ENCODE measurements at places on chromosomes 13 and 19.

DNA sequence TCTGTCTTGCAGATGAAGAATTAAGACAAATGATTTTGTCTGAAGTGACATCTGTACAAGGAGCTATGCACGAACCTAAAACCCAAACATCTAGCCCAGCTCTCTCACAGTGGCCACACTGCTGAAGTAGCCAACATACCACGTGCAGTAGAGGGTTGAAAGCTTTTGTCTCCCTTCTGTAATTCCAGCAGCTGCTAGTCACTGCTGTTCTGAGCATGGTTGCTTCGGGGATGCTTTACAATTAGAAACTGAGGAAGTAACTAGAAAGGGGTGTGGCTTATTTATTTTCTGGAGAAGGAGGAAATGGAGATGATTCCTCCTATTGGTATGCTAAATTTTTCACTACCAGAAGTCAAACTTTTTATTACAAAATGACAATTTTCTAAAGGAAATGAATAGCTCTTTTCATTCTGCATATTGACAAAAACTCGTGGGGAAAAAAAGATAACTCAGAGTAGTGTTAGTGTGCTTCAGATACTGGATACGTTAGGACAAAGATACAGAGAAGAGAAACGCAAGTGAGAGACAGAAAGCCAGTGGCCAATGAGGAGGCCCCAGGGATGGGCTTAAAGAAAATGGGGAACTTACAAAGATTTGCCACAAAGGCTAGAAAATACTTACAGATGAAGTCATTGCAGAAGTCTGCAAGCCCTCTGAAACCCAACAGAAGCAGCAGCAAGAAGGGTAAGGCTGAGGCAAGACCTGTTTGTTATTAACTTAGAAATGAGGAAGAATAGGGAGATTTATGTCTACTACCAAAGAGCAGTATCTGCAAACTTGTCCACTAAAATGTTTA lies 192.7 kb upstream of the MIR17HG start:
- DNase-seq = no peak

GRCh38 chr19:35135389-35135909 lies 590 bp upstream of the LGI4 start:
- peak; percentile 39 for DNase-seq

GRCh38 chr13:104143760-104144416 lies 1077.7 kb upstream of the SLC10A2 start:
- DNase-seq = no peak

DNA sequence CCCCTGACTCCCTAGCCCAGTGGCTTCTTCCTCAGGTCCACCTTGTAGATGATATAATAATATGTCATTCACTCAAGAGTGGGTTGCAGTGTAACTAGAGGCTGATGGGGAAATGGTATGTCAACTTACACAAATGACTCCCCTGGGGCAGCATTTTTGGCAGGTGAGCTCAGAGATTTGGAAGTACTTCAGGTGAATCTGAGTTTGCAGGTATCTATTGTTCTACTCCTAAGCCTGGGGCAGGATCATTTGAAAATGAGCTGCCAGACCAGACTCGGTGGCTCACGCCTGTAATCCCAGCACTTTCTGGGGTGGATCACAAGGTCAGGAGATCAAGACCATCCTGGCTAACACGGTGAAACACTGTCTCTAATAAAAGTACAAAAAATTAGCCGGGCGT lies 11.6 kb upstream of the CNMD start:
- DNase-seq = no peak

DNA sequence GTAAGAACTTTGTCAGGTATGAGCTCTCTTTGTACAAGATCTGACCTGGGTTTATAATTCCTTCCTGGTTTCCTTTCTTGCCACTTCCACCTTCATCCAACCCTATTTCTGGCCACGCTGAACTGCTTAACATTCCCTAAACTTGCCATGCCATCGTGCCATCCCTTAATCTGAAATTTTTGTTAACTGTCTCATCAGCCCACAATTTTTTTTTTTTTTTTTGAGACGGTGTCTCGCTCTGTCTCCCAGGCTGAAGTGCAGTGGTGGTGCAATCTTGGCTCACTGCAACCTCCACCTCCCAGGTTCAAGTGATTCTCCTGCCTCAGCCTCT lies 144.6 kb downstream of the GGACT start:
- DNase-seq = no peak

DNA sequence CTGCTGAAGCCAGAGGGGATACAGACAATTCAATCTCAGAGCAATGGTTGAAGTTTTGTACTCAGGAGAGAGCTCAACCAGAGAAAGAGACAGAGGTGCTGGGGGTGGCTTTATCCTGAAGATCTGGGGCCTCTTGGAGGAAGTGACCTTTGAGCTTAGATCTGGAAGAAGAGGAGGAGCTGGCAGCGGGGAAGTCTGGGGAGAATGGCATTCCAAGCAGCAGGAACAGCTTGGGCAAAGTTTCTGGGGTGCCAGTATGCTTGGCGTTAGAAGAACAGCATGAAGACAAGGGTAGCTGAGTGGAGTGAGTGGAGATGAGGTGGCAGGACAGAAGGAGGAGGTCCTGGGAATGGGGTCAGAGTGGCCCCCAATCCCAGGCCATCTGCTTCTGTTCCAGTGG lies 11.3 kb downstream of the MAST3 start:
- no peak for DNase-seq

DNA sequence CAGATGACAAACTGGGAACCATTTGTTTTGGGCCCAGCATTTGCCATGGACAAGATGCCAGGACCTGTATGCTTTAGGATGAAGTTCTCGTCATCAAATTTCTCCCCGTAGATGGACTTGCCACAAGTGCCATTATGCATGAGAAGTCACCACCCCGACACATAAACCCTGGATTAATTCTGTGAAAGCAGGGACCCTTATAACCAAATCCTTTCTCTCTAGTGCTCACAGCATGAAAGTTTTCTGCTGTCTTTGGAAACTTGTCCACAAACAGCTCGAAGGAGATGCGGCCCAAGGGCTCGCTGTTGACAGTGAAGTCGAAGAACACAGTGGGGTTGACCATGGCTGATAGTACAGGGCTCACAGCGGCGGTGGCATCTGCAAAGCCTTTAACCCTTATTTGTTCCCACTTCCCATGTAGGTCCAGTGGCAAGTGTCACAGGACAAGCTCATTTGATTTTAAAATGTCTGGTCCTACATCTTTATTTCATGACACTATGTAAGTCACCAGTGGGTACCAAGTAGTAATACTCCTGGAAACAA lies 75.2 kb upstream of the MIR17HG start:
- no peak for DNase-seq

- no peak for DNase-seq
Observed at GRCh38 chr13:79780240-79780639, 299.3 kb downstream of the NDFIP2 start.

GRCh38 chr13:68540244-68540643 lies 1310.1 kb upstream of the PCDH9 start:
- DNase-seq = no peak

DNA sequence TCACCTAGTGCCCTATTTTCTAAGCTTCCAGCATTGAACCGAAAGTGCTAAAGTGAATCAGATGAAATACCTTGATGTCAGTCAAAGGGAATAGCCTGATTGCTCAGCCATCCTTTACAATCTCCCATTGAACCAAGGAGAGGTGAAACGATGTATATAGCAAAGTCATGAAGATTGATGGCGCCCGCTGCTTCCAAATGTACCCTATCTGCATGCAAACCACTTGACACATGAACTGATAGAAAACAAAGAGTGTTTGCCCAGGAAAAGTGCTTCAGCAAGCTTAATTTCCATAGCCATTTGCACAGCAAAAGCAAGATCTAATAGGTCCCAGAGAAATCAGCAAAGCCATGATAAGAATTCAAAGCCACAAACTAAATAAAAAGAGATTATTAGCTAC lies 624.9 kb upstream of the PCDH9 start:
- DNase-seq = no peak

- no peak for DNase-seq
Observed at GRCh38 chr13:32443111-32443510, 15.2 kb upstream of the N4BP2L1 start.

GRCh38 chr13:93624311-93624777 lies 397.7 kb downstream of the GPC6 start:
- DNase-seq = no peak

DNA sequence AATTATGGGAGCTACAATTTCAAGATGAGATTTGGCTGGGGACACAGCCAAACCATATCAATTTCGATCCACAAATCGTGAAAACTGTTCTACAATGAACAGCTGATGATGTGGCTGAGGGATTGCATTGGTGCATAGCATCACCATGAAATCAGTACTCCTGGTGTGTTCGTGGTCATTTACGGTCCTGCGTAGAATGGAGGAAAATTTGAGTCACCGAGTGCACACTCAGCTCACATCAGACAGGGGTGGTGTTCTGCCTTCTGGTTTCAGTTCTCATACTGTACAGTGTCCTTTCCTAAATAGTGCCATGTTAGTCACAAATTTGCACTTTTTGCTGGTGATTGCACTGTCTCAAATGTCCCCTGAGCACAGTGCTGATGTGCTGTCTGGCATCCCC lies 39.2 kb downstream of the MYH14 start:
- DNase-seq = no peak

- DNase-seq = no peak
Observed at GRCh38 chr13:39313721-39314120, 275.5 kb downstream of the NHLRC3 start.

- no peak for DNase-seq
Observed at GRCh38 chr13:101751488-101751887, 299.0 kb downstream of the ITGBL1 start.

DNA sequence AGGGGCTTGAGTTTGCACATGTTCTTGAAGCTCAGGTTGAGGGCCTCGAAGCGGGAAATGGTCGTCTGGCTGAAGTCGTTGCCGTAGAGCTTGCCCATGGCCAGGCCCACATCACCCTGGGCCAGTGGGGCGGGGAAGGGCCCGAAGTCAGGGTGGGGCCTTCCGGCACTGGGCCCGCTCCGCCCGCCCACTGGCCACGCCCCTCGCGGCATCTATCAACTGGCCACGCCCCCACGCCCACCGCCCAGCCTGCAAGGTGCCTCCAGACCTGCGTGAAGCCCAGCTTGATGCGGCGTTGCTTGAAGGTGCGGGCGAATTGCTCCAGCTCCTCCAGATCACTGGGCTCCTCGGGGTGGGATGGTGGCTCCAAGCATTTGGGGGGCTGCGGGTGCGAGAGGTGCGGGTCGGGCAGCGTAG lies 19.9 kb downstream of the ZNF574 start:
- DNase-seq = no peak

GRCh38 chr13:51726446-51727193 lies 77.3 kb downstream of the DHRS12 start:
- DNase-seq = no peak

GRCh38 chr13:36030670-36031331 lies 100.4 kb downstream of the DCLK1 start:
- DNase-seq = no peak

DNA sequence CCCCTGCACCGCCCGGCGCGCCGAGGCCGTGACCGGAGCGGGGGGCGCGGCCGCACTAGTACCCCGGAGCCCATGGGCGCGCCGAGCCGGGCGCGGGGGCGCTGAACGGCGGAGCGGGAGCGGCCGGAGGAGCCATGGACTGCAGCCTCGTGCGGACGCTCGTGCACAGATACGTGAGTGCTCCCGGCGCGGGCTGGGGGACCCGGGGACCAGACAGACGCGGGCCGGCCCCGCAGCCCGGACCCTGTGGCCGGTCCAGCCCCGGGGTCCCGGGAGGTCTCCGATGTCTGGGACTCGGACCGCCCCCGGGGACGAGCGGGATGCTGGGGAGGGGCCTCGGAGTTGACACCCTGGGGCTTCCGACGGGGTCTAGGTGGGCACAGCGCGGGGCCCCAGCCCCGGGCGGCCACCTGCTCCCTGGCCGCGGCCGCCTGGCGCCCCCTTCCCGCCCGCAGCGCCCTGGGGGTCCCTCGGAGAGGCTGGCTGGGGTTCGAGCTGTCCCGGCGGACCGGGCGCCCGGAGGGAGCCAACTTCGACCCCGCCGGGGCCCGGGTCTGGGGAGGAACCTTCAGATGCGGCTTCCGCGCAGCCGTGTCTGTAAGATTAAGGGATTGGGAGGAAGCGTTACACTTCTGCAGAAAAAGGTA lies 568 bp downstream of the ATP11A start:
- no peak for DNase-seq

GRCh38 chr19:46975925-46976782 lies 43.5 kb upstream of the NPAS1 start:
- no peak for DNase-seq

GRCh38 chr13:20607015-20607414 lies 40.1 kb downstream of the IFT88 start:
- no peak for DNase-seq

- no peak for DNase-seq
Observed at GRCh38 chr19:55075371-55075998, at the start of gene EPS8L1. Gene EPS8L1, plus strand, starts transcription at chr19:55075869. Its CDS starts 576 bp downstream, at chr19:55076445.

GRCh38 chr13:79646880-79647279 lies 165.9 kb downstream of the NDFIP2 start:
- no peak for DNase-seq

DNA sequence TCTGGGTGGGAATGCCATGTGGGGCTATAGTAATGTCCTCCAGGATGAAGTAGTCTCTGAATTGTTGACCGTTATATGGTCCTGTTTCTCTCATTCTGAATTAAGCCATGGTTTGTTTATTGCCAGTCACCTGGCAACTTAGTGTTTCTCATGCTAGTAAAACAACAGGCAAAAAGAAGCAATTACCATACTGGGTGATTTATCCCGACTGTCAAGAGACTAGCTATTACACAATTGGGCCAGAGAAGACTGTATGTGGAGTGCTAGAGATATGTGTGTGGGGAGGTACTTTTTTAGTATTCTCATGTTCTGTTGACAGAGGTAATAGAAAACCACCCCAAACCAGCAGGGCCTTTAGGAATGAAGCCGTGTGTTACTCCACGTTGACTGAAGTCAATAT lies 258.2 kb downstream of the TDRD3 start:
- no peak for DNase-seq

DNA sequence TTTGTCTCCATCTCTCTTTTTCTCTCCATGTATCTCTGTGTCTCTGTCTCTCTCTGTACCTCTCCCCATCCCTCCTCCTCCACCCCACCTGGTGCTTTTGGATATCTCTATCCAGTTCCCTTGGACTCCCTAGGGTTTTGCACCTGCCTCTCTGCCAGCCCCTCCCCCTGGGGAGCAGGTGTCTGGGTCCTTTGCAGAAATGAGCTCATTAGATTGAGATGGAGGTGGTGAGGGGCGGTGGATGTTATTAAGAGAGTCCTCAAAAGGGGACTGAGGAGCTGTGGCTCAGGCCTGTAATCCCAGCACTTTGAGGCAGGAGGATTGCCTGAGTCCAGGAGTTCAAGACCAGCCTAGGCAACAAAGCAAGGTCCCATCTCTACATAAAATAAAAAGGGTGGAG lies 2.1 kb downstream of the KCNN4 start:
- no peak for DNase-seq

DNA sequence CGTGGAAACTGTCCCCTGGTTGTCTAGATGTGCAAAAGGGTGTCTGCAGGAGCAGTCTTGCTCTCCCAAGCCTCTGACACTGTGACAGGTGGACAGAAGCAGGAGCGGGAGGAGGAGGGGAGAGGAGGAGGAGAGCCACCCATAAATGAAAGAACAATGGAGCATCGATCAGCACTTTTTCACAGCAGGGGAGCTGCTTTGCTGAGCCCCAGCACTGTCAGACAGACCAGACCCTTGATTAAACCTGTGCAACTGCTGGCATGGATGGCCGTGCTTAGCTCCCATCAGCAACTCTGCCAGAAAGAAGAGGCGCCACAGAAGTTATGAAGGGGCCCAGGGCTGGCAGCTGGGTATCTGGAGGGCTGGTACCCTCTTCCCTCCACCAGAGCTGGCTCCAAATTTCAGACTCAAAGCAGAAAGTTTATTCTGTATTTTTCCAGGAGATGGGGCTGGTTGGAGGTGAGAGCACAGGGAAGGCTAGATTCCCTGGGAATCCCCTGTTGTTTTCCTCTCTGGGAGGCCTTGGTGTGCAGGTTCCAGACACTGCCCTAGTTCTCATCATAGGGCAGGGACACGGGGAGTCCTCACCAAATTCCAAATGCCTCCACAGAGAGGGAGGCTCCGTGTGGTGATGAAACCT lies 1192.2 kb downstream of the UQCRFS1 start:
- no peak for DNase-seq
